ENCODE measurements at places on chromosomes 4 and X.

- no peak for DNase-seq
Observed at GRCh38 chrX:137929951-137930350, 364.0 kb downstream of the ZIC3 start.

GRCh38 chr4:1793496-1793840 is 375 bp downstream of the FGFR3 start:
- no peak for DNase-seq

DNA sequence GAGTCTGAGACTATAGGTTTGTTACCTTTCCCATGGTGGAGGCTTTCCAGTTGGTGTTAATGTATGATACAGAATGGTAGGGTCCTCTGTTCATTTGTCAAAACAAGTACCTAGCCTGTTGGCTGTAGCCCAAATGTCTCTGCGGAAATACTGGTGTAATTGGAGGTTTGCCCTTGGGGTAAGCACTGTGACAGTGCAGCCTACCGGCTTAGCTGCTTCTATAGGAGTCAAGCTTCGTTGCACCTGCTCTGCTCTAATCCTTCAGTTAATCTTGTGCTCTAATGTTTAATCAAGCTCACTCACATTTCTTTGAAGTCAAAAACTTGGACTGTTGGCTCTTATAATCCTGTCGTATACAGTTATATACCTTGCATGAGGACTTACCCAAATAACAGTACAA is 203.4 kb downstream of the CCNG2 start:
- no peak for DNase-seq

- no peak for DNase-seq
Observed at GRCh38 chr4:48462363-48462762, 20.8 kb upstream of the SLC10A4 start.

DNA sequence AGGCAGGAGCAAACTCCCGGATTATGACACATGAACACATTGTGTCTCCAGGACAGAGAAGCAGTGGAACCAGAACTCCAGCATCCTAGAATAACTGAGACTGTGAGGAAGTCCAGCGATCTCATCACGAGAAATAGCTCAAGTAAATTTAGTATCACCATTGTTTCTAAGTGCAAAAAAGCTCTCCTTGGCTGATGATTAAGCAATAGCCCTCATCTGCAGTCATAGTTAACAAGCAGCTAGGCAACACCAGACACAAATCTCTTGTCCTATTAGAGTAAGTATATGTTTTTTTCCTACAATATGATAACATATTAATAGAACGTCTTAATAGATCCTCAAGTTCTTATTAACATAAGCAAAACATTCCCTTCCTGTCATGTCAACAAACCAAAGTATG is 2.4 kb upstream of the CFAP299 start:
- no peak for DNase-seq

- DNase-seq: no peak
Observed at GRCh38 chr4:6619466-6620255, 20.8 kb upstream of the MRFAP1 start.

GRCh38 chrX:24619647-24620046 is 27.5 kb downstream of the PCYT1B start:
- no peak for DNase-seq

- DNase-seq: no peak
Observed at GRCh38 chr4:73710094-73710493, 30.3 kb upstream of the CXCL8 start.

- DNase-seq: no peak
Observed at GRCh38 chrX:68646421-68646820, 1.0 kb upstream of the STARD8 start.

DNA sequence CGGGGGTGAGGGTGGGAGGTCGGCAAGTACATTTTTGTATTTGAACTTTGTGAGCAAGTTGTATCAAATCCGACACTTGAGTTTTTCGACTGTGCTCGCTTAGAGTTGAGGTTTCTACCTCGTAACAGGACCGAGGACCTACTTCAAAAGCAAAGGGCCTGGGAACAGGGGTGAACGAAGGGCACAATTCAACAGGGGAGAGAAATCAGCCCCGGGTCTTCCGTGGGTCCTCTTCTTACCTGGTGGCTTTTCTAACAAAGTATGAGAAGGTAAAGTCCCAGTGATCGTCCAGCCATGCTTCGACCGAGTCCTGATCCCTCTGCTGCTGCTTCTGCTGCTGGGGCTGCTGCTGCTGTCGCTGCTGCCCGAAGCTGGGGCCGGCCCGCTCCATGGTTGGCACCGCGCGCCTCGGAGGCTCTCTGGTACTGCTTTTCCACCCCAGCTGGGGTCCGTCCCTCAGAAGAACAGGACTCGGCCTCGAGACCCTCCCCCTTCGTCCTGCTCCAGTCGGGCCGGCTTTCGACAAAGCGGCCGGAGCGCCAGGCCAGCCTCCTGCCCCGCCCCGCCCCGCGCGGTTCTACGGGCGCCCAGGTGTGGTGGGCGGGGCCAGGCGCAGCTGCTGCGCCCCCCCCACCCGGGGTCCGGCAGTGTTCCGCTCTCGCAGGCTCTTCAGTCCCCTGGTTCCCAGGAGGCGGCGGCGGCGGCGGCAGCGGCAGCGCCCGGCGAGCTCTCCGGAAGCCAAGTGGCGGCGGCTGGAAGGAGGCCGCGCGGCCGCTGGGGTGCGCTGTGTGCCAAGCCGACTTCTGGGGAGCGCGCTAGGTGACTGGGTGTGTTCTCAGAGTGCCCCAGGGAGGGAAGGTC is at the start of gene PDE5A:
Gene PDE5A, minus strand, starts transcription at position 524 of the 861 bp plus-strand sequence. Its CDS starts 133 bp downstream, at position 391.
- peak; percentile 71 for DNase-seq

GRCh38 chr4:106951891-106952290 is 84.2 kb downstream of the DKK2 start:
- DNase-seq: no peak

DNA sequence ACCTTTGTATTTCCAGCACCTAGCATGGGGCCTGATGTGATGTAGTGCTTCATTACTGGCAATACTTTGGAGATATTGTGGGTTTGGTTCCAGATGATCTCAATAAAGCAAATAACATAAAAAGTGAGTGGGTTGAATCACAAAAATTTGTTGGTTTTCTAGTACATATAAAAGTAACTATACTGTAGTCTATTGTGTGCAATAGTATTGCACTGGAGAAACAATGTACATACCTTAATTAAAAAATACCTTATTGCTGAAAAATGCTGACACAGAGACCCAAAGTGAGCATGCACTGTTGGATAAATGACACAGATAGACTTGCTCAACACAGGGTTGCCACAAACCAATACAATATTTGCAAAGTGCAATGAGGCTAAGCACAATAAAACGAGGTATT is 17.7 kb upstream of the MGST2 start:
- no peak for DNase-seq

GRCh38 chr4:20172070-20172760 is 79.5 kb upstream of the SLIT2 start:
- no peak for DNase-seq

DNA sequence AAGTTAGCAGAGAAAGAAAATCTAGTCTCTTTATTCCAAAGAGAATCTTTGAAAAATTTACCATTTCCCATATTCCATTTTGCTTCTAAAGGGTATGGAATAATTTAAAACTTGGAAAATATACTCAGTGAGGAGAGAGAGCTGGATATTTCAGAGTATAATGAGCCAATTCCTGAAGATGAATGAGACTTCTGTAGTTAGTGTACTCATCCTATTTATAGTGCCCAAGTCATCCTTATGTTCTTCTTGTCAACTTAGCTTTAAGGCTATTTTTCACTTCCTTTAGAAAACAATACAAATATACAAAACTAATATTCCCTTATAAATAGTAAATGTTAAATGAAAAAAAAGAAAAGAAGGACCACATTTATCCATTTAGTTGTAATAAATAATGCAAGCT is 302.6 kb downstream of the IQCM start:
- DNase-seq: no peak

DNA sequence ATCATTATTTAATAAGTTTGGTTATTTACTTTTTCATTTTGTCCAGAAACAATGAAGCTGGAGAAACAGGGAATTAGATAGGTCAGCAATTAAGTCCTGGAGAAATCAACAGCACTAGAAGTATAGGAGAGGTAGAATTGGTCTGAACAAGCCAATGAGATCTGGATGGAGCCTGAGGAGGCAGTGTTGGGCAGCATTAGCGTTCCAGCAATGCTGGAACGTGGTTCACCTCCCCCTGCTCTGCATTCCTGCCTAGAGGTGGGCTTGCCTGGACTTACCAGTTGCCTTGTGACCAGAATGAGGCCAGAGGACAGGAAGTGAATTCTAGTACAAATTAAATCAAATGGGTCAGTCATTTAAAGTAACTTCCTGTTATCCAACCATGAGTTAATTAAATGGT is 4.6 kb downstream of the RASSF6 start:
- DNase-seq: no peak

DNA sequence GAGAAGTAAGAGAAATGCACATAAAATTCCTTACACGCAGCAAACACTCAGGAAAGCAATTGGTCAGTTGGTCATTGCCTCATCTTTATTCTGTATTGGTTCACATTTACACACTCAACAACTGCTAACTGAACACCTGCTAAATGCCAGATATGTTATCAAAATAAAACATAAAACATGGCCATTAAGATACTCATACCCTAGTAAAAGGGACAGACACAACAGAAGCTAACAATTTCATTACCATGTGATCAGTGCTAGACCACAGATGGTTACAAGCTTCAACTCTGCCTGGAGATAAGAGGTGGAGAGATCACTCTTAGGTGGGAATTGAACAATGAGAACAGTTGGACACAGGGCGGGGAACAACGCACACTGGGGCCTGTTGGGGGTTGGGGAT is 26.2 kb downstream of the TEC start:
- DNase-seq: no peak
